Renal cortical epithelial cell (primary cell): ENCODE measurements at places on chromosomes 6 and 20.
A peak's percentile ranks its signal among the peaks of the same experiment; 100 is the strongest.

DNA sequence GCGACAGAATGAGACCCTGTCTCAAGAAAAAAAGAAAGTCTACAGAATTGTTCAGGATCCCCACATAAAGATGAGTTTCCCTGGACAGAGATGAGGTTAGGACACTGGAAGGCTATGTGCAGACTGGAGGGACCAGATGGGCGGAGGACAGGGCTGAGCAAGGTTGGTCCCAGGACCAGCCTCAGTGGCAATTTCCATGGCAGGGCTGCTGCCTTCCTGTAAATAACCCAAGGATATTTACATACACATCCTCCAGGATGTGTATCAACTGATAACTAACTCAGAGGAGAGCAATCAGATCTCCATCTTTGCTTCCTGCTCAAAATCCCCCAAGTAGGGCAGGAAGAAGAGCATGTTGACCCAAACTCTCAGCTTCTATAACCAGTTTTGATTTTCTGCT lies 58.8 kb downstream of the RSPH3 start:
- DNase-seq: no peak

GRCh38 chr6:163415620-163416556 lies 1.4 kb downstream of the QKI start:
- DNase-seq: peak; percentile 40

DNA sequence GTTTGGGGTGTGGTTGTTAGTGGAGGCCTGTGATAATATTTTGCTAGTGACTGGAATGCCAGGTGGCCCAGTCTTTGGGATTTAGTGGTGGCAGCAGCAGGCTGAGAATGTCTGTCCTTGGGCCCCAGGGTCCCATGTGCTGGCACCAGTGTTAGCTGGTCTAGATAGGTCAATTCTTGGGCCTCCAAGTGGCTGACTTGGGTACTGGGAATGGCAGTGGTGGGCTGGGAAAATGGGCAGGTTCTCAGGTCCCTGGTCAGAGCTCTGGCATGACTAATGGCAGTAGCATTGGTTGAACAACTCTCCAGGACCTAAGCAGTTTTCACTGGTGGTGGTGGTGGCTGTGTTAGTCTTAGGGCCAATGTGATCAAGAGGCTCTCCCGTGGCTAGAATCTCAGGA lies 50.3 kb downstream of the OLIG3 start:
- no peak for DNase-seq

DNA sequence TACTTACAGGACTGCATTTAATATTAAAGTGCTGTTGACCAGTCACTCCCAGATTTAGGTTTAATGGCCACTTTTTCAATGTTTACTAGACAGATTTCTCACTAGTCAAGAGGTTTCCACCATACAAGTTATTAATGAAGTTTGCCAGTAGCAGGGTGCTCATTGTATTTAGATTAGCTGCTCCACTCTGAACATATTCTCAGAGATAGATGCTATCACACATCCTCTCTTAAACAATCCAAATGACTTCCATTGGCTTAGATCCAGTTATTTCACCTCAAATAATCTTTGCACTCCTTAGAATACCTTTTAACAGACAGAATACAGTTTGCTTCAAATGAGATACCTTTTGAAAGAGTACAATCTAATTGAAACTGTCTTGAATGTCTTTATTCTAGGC lies 276.1 kb downstream of the HDGFL1 start:
- peak; percentile 7 for DNase-seq

DNA sequence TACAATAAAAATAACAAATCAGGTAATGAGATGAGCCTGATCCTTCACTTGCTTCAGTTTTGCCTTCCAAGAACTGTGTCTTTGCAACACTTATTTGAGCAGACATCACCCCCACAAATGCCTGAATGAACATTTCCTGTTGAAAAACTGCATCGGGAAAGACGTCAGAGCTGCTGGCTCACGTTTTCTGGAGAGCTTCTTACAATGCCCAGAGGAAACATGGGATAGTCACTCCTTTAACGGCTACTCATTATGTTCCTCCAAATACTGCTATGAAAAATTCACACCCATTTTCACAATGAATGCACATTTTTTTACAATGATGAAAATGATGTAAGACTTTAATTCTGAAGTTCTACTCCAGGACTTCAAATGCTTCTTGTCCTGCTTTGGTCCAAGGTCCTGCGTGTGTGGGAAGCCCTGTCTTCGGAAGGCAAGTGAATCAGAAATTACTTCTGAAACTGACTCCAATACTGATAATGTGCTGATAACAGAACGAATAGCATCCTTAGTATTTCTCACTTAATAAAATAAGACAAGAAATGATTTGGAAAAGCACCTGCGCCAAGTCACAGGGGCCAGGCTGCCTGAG lies 238.0 kb downstream of the ANKRD60 start:
- DNase-seq: peak; percentile 35
